ENCODE measurements at places on chromosomes 5 and 9.

DNA sequence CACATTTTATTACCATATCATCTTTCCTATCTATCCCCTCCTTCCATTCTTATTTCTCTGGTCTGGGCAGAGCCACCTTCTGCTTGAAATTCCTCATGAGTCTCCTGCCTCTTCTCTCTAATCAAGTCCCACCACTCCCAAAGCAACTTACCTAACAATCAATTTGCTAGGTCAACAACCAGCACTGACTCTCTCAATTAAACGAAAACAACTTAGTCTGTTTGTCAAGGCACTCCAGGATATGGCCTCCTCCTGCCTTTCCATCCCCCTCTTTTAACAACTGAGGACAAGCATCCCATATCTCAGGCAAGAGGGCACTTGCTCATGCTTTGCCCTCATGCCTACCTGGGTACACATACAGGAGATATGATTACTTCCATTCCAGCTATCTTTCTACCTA is 47.4 kb downstream of the HCN1 start:
- DNase-seq, result no peak

DNA sequence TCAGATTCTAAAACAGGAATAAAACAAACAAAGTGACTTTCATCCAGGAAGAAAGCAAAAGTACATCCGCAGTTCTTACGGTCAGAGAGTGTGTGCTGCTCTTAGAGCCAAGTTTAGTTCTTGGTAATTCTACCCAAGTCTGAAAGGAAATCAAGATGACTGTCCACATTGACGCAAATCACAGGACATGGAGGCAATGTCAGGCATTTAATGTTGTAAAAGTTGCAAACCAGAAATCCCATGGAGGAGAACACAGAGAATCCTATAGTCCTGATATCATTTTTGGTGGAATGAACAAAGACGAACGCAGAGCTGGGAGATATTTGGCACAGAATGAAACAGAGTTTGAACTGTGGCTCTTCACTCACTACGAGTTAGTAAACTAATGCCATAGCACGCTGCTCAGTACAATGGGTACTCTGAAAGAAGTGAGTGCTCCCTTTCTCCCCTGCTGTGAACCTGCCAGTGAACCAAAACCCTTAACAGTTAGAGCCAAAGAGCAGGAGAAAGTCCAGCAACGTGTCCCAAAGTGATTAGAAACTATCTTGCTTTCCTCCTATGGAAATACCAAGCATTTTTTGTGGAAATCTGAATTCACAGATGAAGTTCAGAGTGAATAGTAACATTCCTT is 74.3 kb downstream of the MUSK start:
- DNase-seq, result peak; percentile 34

GRCh38 chr5:170289764-170290163 is 7.8 kb downstream of the LCP2 start:
- no peak for DNase-seq

GRCh38 chr9:124218438-124218982 is 39.2 kb upstream of the NEK6 start:
- peak; percentile 63 for DNase-seq

GRCh38 chr5:77129391-77129990 is 42.4 kb upstream of the ZBED3 start:
- DNase-seq, result peak; percentile 43

DNA sequence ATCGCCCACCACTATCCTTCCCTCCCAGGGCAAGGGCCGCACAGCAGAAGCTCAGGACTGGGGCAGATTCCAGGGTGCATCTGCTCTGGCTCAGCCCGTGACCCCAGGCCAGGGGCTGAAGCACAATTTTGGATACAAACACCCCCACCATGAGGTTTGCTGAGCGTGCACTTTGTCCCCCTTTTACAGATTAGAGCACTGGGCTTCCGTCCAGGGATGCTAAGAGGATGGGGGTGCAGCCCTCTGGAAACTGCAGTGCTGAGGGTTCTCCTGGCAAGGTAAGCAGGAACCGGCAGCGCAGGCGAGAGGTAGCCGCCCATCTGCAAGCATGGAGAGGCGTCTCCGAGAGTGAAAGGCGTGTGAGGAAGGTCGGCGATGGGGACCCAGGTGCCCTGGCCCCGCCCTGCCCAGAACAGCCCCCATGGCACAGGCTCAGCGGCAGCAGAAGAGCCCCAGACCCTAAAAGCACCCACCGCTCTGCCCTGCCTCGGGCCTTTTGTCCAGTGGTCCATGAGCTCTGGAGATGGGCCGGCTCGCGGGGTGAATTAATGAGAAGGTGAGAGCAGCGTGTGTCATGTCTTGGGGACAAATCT is 54.5 kb upstream of the OLFM1 start:
- peak; percentile 10 for DNase-seq

- DNase-seq, result no peak
Measured at GRCh38 chr9:127876764-127877562, 512 bp downstream of the AK1 start.

- no peak for DNase-seq
Measured at GRCh38 chr5:37834542-37835379, 5.1 kb downstream of the GDNF start.

- no peak for DNase-seq
Measured at GRCh38 chr5:58740956-58741355, 158.1 kb downstream of the RAB3C start.

All from femur (tissue), 1 donor.